Stimulated activated CD8-positive, alpha-beta memory T cell treated with anti-CD3 and anti-CD28 coated beads, Interleukin-2, amount 100 ng/mL, for 48 hours (primary cell): ENCODE measurements at places on chromosomes 6 and 20.

DNA sequence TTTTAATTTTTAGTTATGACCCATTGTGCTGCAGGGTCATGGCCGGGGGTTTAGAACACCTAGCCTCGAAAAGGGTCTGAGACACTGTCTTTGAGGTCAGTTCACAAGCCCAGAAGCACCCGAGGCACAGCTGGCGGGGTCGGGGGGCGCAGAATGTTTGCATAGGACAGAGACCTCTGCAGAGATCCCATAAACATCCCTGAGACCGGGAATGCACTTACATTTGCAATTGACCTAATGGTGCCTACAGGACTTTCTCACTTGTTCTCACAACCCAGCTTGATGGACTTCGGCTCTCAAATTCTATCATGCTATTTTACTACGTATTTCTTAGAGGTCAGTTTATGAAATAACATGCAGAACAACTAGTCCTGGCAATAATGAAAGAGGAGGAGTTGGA is 33.5 kb upstream of the FOXC1 start:
- no peak for DNase-seq

- DNase-seq = no peak
Observed at GRCh38 chr6:37092923-37093727, 76.8 kb upstream of the PIM1 start.

DNA sequence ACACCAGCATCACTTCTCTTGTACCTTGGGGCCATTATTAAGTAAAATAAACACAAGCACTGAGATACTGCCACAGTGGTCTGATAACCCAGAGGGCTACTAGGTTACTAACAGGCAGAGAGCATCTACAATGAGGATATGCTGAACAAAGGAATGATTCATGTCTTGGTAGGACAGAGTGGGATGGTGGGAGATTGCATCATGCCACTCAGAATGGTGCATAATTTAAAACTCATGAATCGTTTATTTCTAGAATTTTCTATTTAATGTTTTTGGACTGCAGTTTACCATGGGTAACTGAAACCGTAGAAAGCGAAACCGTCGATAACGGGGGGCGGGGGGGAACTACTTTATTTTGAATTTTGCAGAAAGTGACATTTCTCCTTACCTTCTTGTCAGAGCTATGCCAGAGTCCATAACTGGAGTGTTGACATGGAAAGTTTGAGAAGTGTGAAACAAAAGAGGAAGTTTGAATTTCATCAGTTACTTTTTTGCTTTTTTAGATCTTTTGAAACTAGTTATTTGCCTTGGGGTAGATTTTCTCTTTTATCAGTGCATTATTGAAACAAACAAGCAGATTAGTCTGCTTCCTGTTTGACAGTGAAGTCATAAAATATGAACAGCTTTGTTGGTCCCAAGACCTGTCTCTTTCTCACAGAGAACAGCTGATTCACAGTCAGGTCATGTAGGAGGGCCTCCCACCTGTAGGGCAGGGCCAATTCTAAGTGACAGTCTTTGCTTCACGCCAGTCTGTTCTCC is 124.9 kb downstream of the KLHL32 start:
- DNase-seq = no peak

DNA sequence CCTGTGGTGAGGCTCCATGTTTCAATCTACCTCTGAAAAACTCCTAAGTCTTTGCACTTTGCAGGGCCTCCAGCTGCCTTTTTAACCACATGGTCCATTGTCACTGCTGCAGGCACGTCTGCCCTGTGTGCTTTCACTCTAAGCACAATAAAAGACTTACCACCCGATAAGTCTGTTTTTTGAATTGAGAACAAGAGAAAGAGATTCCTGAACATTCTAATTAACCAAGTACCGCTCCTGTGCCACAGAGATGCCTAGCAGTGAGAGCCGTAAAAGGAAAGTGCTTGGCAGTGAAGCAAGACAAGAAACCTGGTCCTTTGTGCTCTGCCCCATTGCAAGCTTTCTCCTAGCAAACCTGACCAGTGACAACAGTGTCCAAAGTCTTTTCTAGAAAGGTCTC is 487.6 kb upstream of the FLRT3 start:
- DNase-seq = no peak

- DNase-seq = no peak
Observed at GRCh38 chr20:63846128-63846771, 15.0 kb upstream of the ABHD16B start.

DNA sequence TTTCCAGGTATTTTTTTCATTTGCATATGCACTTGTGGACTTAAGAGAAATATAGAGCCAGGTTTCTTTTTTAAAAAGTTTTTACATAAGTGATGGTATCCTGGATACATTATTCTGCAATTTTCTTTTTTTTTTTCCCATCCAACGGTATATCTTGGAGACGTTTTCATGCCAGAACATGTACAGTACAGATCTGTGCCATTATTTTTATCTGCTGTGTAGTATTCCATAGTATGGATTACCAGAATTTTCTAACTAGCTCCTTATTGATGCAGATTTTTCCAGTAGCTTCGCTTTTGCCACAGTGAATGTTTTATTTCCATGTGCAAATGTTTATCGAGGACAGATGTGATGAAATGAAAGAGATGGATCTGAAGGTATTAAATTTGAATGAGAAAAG is 34.1 kb downstream of the PPP1R16B start:
- DNase-seq = no peak

DNA sequence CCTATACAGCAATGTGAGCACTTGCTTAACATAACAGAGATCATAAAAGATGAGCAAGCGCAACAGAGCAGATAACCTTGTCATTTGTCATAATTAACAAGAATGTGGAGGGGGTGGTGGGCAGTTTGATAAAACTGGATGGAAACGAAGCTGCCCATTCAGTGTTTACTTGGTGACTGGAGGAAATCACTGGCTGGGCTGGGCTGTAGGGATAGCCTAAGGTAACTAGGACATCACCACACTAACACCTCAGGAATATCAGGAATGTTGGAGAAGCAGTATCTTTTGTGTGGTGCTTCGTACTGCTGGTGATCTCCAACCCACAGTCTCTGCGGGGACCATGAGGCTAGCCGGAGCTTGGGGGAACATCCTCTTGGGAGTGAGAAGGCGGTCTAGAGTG is 218.4 kb downstream of the HIVEP2 start:
- DNase-seq = no peak

- no peak for DNase-seq
Observed at GRCh38 chr20:19757487-19758132, 448 bp upstream of the RIN2 start.

GRCh38 chr6:105815661-105816555 is 270.2 kb upstream of the PRDM1 start:
- DNase-seq = no peak

DNA sequence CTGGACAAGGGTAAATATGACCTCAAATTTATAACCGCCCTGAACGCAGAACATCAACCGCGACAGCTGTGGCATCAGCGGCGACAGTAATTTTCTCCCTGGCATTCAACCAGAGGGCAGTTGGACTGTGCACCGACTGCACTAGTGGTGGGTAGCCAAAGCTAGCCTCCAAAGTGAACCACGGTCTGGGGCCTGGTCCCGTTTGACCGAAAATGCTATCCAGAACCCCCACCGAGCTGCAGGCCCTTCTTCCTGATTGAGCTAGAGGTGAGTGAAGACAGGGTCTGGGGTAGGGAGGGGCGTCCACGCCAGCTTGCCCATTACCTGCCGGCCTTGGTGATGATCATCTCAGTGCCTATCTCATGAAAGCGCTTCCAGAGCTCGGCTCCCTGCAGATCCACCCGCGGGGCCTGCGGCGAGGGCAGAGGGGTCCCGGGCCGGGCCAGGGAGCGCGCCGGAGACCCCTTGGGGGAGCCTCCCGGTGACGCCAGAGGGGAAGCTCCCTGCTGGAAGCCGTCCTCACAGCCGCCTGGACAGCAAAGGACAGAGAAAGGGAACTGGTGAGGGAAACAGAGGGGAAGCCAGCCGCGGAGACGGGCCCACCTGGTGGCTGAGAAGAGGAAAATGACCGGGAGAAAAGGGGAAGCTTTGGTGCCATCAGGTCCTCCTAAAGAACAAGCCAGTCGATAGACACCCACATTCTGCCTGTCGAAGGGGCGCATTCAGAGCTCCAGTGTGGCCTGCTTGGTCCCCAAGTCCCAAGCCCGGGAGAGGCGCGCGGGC is 2.0 kb downstream of the TBX18 start:
- DNase-seq = no peak

DNA sequence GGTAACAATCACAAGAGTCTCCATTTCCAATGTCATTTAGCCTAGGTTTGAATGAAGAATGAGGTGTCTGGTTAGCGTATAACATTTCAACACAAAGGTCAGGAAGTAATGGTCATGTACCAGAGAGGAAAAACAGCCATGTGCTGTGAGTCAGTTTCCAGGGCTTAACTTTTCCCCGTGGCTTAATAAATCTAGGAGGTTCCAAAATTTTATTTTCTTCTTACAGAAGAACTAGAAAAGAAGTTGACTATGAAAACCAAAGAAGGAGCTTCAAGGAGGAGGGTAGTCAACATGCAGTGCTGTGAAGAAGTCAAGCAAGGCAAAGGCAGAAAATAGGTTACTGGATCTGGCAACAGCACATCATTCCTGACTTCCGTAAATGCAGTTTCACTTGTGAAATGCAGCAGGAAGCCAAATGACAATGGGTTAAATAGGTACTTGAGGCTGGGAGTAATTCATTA is 8.4 kb upstream of the GABRR2 start:
- no peak for DNase-seq

DNA sequence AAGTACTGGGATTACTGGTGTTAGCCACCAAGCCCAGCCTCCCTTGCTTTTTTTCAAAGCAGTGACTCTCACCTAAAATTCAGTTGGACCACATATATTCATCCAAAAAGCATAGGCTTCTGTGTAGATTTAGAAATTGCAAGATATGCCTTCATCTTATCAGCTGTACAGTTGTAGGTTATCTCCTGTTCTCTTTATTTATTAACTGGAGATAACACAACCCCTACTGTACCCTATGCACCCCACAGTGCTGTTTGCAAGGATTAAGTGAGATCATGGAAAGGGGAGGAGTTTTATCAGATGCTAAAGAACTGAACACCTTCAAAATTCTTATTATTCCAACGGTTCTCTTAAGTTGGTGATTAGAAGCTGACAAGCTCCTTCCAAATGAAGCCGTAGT is 164.4 kb upstream of the JARID2 start:
- no peak for DNase-seq

DNA sequence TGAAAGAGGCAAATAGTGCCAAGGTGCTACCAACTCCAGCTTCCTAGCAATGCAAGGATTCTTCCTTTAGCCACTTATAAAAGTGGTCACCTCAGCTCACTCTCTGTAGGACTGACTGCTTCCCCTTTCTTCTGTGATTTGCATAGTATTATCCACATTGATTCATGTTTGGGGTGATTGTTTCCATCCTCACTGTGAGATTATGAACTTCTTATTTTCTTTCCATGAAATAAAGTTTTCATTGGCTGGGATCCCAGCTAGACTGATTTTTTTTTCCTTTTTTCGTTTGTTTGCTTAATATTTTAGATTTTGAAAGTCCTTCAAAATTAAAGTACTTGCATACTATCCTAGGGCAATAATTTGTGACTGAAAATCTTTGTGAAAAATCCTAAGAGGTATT is 50.5 kb downstream of the EYA4 start:
- DNase-seq = no peak

DNA sequence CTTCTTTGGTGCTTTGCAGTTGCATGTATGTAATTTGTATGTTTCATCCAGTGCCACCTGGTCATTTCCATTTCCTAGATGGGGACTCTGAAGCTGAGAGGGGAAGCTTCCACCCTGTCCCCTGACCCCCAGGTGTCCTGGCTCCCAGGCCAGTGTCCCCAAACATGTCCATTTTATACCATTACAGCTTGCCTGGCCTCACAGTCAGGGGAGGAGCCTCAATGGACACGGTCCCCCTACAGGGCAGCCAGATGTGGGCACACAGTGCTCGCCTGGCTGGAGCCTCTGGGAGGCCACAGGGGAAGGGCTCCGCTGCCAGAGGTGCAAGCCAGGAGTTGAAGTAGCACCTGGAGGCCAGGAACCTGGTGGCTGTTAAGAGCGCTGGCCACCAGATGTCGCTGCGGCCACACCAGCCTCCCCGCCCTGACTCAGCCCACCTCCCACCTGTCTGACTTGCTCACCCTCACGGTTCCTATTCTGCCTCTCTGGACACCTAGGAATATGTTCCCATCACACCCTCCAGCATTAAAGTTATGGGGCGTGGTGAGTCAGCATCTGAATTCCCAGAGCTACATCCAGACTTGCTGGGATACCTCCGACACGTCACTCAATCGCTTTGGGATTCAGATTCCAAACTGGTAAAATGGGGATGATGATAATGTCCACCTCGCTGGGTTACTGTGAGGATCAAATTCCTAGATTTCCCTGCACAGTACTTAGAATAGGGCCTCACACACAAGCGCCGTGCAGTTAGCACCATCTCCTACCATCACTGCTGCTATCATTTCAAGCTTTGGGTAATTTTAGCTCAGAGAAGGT is 107.4 kb downstream of the SULF2 start:
- DNase-seq = peak; percentile 40

GRCh38 chr20:32365564-32365963 is 7.4 kb downstream of the ASXL1 start:
- DNase-seq = no peak

DNA sequence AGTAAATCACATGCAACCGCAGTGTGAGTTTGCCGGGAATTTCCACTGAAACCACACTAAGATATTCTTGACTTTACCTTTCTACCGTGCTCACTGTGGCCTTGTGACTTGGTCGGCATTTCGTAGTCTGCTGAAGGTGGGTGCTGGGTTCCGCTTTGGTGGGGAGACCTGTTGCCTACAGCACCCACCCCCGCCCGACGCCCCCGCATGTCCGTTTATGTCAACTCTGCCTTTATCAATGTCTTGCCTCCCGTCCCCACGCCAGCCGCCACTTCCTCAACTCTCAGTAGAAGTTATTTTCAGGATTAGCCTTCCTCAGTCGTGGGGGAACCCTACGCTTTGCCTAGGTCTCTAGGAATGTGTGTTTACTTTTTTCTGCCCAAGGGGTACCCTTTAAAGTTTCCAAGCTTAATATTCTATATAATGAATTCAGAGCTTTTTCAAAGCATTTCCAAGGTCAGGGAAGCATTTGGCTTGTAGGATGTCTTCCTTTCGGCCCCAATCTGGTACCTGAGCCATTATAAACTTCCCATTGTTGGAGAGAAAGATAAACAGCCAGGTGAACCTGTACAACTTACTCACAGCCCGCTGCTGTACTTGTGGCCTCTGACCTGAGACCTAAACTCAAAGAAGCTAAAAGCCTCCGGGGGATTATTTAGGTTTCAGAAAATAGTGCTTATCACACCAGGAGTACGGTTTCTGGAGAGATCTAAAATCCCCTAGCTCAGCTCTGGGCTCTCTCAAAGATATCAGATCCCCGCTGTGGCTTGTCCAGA is 54.2 kb downstream of the TBC1D7 start:
- DNase-seq = peak; percentile 43

DNA sequence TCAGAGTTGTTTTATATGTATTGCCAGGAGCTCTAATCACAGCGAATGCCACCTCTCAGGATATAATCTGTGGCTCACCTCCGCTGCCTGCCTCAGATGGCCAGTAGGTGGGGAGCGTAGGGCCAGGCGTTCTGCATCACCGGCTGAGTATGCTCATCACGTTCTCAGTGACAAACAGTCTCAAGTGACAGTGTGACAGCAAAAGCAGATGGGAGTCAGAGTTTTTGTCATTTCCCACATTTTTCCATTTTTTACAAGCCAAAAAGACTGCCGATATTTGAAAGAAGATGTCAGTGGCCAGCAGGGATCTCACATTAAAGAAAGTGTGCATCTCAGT is 208.7 kb downstream of the ALDH8A1 start:
- DNase-seq = no peak
